NCI-H1436 (cell line): ENCODE measurements at places on chromosomes 6 and 20.

- DNase-seq, result peak; percentile 76
These were observed 524.2 kb downstream of the CDH26 start for GRCh38 chr20:60482221-60483008.

DNA sequence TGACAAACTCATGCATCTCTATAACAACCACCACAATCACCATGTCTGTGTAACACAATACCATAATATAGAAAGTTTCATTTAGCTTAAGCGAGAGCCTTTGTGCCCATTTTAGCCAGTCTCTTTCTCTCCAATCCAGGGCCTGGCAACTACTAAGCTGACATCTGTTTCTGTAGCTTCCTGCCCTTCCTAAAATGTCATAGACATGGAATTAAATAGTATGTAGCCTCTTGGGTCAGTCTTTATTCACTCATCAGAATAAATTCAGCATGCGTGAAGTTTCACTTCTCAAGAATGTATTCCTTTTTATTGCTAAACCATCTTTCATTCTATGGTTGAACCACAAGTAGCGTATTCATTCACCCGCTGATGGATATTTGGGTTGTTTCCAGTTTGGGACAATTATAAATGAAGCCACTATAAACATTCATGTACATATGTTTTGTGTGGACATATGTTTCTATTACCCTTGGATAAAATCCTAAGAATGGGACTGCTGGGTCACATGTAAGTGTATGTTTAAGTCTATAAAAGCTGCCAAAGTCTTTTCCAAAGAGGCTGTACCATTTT lies 1.7 kb upstream of the TREM2 start:
- no peak for DNase-seq

GRCh38 chr6:91288741-91289140 lies 701.9 kb upstream of the MAP3K7 start:
- DNase-seq, result no peak

DNA sequence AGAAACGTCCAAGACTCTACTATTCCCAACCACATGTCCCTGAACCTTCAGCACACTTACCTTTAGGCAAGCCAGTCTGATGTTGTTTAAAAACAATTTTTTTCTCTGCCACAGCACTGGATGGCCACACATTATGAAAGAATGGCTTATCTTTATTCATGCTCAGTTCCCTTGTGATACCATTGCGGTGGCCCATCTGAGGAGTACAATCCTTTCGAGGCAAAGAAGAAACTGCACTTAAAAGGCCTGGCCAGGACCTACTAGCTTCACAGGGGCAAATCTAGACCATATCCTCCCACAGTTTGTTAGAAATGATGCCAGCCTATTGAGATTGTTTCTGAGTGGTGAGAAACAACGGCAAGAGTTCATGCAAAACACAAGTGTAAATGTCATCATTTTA lies 88.4 kb upstream of the PLEKHG1 start:
- no peak for DNase-seq

GRCh38 chr6:82017288-82017687 lies 230.3 kb downstream of the IBTK start:
- DNase-seq, result no peak
